ENCODE measurements at places on chromosomes 16 and 17.

- DNase-seq = no peak
Observed at GRCh38 chr16:4070936-4071335, 45.3 kb downstream of the ADCY9 start.

- no peak for DNase-seq
Observed at GRCh38 chr17:82094931-82095776, 2.9 kb downstream of the FASN start.

- DNase-seq = no peak
Observed at GRCh38 chr16:69270395-69270794, 40.8 kb upstream of the VPS4A start.

GRCh38 chr17:37255432-37255831, 120.4 kb upstream of the C17orf78 start:
- DNase-seq = no peak

GRCh38 chr16:72989579-72990551, 58.1 kb downstream of the ZFHX3 start:
- DNase-seq = no peak

DNA sequence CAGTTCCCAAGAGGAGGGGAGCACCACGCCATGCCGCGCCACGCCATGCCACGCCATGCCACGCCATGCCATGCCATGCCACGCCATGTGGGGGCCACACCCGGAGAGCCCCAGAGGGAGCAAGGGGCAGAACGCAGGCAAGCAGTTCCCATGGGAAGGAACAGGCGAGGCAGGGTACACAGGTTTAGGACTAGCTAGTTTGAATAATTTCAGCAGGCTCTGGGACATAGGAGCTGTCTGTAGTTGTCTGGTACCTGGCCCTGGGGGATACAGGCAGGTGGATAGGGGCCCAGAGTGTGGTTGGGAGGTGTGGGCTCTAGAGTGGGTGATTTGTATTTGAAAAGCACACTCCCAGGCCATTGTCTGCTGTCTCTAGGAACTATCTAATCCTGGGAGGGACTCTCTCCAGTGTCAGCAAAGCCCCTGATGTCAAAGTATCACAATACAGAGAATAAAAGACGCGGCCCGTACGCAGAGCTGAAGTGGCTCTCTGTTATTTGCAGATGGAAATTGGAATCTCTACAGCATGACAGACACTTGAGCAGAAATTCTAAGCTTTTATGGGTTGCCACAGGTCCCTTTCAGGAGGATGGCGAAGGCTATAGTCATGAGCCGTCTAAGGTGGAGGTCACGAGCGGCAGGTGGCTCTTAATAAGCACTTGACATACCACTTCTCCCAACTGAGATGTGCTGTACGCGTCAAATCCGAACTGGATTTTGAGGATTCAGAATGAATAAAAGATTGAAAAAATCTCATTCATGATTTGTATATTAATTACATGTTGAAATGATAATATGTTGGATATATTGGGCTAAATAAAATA, 220.8 kb upstream of the TNRC6C start:
- peak; percentile 9 for DNase-seq

DNA sequence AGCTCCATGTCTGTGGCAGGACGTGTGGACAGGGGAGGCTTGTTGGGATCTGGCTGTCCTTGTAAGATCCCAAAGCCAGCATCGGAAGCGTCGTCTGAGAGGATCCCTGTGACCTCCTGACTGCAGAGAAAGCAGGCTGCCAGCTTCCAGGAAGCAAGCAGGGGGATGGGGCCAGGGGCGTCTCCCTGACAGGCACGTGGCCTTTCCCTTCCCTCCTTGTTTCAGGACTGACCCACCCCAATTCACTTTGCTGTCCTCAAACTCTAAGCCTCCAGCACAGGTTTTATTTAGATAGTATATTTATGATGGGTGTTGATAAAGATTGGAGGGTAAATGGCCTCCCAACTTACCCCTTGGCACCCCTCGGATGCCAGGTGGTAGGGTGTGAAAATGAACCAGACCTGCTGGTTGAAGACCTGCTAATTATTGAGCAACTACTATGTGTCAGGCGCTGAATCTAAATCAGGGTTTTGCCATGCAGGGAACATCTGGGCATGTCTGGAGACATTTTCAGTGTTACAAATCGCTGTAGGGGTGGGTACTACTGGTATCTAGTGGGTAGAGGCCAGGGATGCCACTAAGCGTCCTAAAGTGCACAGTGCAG, 24.5 kb downstream of the SOCS1 start:
- DNase-seq = no peak
